ENCODE measurements at places on chromosomes 11 and 22.

GRCh38 chr11:76857781-76858410 lies 2.8 kb upstream of the ACER3 start:
- no peaks in the 10 kb centered on the region for H3K36me3 ChIP-seq
- H3K27me3 ChIP-seq = no peaks in the 10 kb centered on the region
- no peak overlapping the region for H3K27ac ChIP-seq
- DNase-seq = no peak

DNA sequence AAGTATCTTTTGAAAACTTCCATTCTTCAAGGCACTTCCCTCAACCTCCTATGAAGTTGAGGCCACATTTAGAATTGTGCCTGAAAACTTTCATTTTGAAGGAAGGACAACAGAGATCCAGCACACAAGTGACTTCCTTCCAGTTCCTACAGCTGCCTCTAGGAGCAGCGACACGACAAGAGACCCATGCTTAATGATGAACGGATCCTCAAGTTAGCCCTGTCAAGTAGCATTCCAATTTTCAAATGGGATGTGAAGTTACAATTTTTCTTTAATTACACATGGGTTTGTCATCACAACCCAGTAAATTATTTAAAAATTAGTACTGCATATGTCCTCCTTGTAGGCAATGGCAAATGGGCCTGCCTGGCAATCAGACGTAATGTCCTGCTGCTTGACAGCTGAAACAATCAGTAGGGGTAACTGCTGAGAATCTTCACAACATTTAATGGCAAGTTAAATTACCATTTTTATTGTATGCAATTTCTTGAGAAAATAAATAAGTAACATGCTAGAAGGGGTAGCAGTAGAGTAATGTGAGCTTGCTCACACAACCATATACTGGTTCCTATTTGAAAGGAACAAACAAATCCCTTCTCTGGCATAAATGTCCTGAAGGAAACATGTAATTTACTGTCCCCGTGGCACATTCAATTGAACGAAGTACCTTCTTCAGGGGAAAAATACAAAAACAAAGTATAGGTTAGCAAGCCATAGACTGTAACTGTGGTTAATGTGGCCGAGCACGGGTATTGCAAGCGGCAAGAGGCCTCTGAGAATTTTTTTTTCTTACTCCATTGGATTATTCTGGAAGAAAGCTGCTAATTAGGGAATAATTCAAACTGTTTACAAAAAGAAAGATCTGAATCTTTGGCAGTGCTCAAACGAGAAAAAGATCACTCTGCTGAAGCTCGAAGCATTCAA lies 288.3 kb downstream of the CADM1 start:
- H3K4me1 ChIP-seq = no peaks in the 10 kb centered on the region
- H3K4me3 ChIP-seq = no peak overlapping the region
- DNase-seq = no peak
- H3K36me3 ChIP-seq = no peaks in the 10 kb centered on the region

DNA sequence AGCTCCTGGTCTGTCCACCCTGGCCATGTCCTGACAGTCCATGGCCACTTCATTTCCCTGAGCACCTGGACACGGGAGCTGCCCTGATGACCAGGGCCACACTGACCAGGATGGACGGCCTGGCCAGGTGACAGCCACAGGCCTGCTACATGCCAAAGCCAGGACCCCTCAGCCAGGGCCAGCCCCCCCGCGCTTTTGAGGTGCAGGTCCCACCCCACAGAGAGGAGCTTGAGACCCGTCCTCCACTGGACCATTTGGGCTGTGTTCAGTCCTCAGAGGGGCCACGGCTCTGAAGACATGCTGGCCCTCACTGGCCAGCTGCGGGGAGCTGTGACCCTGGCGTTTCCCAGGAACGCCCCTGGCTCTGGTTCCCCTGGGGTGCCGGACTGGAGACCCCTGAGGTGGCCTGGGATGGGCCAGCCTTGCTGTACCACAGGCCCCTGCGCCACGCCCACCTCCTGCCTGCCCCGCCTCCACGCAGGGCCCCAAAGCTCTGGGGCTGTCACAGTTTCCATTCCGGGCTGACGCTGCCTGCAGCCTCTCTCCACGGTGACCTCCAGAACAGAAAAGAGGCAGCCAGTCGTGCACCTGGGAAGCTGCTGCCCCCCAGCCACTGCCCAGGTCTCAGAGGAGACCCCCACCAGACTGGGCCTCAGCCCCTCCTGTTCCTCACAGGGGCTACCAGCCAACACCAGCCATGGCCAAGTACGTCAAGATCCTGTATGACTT lies 18.2 kb downstream of the EPS8L2 start:
- no peaks in the 10 kb centered on the region for H3K36me3 ChIP-seq
- peaks cover 14% of the 10 kb centered on the region for H3K4me1 ChIP-seq
- peaks cover 16% of the 10 kb centered on the region for H3K27me3 ChIP-seq
- no peak overlapping the region for H3K27ac ChIP-seq
- no peak for DNase-seq

DNA sequence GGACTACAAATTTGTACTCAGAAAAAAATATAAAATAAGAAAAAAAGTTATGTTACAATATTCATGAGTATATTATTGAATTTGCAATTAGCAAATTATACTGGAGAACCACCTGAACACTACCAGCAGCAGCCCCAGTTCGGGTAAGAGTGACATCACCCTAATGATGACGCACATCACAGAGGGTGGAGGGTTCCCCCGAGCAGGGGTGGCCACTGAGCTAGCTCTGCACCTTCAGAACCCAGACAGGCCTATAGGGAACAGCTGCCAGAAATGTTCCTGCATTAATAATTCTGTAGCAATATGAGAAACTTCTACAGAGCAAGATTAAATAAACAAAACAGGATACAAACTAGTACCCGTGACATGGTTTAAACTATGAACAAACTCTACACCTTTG lies 17.5 kb upstream of the ARAP1 start:
- no peaks in the 10 kb centered on the region for H3K36me3 ChIP-seq
- H3K4me1 ChIP-seq = peaks cover 3% of the 10 kb centered on the region
- no peak overlapping the region for H3K27ac ChIP-seq
- DNase-seq = no peak
- H3K27me3 ChIP-seq = peaks cover 2% of the 10 kb centered on the region
- H3K4me3 ChIP-seq = no peak overlapping the region

- H3K36me3 ChIP-seq = peaks cover 46% of the 10 kb centered on the region
- H3K4me3 ChIP-seq = no peak overlapping the region
- no peaks in the 10 kb centered on the region for H3K27me3 ChIP-seq
- no peak for DNase-seq
- no peak overlapping the region for H3K27ac ChIP-seq
- peaks cover 40% of the 10 kb centered on the region for H3K4me1 ChIP-seq
Observed at GRCh38 chr22:30947816-30948454, 20.6 kb downstream of the MORC2 start.

GRCh38 chr11:114307524-114308203 lies 11.5 kb downstream of the NNMT start:
- H3K27me3 ChIP-seq = peaks cover 42% of the 10 kb centered on the region
- H3K4me3 ChIP-seq = no peak overlapping the region
- H3K36me3 ChIP-seq = no peaks in the 10 kb centered on the region
